ENCODE measurements at places on chromosomes 6 and 20. TPM values are rescaled to one million over a fixed set of nuclear protein-coding genes. Genes with fewer than 3 reads are reported as not detected.

GRCh38 chr6:13859871-13860555 lies 45.7 kb upstream of the MCUR1 start:
- DNase-seq: no peak

DNA sequence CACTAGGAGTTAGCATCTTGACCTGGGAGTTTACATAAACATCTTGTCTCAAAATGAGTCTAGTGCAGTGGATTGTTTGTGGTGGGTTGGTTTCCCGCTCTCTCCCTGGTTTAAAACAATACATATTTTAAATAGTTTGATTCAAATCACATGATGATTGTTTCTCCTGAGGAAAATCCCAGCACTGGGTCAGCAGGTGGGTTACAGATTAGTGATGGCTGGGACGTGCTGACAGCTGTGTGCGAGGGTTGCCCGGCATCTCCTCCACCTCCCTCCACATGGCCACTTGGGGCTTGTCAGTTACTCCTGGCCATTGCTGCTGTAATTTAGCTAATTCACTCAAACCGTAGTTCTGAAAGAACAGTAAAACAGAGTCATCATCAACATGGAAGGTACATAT lies 306.4 kb upstream of the CITED2 start:
- no peak for DNase-seq

DNA sequence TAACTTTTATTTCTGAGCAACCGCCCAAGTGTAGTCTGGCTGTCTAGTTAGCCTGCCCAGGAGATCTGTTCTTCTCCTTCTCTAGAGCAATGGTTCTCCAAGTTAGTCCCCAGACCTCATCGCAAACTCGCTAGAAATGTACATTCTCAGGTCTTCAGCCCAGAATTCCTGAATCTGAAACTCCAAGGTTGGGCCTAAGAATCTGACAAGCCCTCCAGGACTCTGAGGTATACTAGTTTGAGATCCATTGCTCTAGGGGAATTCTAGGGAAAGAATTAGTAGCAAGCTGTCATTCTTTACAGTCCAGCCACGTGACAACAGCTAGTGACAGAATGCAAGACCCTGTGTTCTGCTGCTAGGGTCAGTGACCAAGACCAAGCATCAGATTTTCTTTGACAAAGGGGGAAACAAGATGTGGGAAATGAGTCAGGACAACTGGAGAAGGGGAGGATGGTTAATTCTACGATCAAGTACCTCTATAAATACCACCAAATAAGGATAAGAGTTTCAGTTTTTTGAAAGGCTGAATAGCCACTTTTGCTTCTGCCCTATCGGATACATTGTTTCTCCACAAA lies 5.8 kb downstream of the UBE2V1 start:
- DNase-seq: no peak

DNA sequence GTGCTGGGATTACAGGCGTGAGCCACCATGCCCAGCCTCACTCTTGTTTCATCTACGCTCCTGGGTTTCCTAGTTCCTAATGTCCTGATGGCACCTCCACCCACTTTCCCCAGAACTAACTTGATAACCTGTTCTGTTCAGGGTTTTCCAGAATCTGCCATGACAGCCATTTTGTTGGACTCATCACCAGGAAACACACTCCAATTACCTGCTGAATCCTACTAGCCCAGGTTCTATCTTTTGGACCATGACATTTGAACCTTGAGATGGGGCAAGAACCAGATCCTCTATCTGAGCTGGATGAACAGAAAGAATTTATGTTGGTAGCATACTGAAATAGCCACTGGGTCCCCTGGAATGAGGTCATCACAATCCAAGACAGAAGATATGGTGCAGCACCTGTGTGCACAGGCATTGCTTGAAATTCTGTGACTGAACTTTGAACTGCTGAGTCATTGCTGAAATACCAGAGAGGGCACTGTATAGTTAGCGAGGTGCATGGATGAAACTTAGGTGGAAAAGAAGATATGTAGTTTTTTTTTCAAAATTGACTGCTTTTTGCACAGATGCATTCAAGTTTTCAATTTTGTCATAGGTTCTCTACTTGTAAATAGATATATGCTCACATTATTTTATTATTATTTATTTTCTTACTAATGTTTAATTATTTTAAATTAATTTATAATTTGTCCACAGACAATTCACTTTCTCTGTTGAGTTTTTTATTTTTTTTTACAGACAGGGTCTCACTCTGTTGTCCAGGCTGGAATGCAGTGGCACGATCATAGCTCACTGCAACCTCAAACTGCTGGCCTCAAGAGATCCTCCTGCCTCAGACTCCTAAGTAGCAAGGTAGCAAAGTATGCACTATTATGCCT lies 42.8 kb upstream of the TASP1 start:
- no peak for DNase-seq

DNA sequence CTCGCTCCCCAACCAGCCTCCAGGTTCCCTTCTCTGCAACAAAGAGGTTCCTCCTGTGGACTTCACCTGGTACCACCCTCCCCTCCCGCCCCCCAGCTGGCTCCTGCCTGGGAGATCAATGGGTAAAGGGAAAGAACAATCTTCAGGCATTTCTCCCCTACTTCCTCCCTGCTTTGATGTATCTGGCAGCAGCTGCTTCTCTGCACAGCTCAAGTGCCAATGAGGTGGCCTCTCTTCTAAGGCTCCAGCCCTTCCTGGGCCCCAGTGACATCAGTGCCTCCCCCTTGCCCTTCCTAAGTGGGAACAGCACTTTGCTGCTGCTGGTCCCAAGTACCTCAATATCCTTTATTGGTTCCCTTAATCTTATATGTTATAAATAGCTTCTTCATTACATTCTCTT lies 23.5 kb downstream of the MOCS1 start:
- no peak for DNase-seq

DNA sequence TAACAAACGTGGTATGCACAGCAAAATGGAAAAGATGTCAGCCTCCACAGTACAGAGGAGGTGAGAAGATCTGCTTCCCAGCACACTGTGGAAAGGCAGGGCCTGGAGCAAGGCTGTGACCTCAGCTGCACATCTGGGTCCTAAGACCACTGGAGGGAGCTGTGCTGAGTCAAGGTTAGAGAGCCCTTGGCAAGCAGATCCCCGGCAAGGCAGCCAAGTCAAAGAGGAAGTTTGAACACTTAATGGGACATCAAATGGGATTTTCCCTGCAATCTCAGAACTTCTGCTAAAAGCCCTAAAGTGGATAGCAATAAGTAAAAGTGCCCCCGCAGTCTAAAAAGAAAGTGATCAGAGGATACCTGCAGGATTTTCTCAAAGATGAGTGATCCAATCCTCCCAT lies 39.5 kb downstream of the UNC5CL start:
- no peak for DNase-seq

GRCh38 chr6:134466771-134467525 lies 149.0 kb upstream of the SGK1 start:
- DNase-seq: peak; percentile 40

DNA sequence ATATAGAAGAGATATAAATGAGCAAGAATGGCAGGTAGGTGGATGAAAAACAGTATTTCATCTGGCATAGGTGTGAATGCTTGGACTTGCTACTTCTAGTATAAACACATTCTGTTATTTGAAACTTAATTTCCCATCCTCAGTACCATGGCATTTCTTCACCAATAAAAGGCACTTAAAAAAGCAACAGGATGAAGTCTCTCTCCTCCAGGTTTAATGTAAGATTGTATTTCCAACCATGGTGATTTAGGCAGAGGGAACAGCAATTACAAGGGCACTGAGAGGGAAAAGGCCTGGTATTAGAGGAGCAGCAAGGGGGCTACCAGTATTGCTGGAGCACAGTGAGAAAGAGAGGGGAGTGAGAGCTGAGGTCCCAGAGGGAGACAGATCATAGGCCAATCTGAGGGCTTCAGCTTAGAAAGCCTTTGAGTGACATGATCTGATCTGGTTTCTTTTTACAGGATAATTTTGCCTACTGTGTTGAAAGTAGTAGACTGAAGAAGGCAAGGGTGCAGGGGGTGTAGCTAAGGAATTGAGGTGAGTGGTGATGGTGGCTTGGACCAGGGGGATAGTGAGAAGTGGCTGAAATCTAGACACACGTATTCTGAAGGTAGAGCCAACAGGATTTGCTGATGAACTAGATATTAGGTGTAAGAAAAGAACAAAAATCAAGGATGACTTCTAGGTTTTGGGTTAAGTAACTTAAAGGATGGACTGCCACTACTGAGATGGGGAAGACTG lies 67.8 kb upstream of the SMIM29 start:
- no peak for DNase-seq

- DNase-seq: peak; percentile 34
These were observed 15.4 kb downstream of the FNDC1 start for GRCh38 chr6:159184559-159184958.

GRCh38 chr20:47733892-47734291 lies 51.4 kb downstream of the SULF2 start:
- no peak for DNase-seq

DNA sequence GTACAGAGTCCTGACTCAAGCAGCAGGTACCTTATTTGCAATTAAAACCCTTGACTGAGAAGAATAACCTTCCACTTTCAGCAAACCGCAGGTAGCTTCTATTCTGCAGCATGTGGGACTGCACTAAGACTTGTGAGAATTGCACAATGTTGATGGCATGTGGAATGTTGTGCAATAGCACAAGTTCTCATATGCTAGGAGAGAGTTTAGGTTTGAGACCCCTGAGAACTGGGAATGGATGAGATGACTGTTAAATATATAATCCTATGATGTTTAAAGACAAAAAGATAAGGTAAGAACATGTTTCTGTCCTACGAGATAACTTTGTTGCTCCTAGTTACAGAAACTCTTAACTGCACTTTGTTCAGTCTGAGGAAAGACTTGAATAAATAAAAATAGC lies 194.6 kb downstream of the OTOR start:
- DNase-seq: no peak

DNA sequence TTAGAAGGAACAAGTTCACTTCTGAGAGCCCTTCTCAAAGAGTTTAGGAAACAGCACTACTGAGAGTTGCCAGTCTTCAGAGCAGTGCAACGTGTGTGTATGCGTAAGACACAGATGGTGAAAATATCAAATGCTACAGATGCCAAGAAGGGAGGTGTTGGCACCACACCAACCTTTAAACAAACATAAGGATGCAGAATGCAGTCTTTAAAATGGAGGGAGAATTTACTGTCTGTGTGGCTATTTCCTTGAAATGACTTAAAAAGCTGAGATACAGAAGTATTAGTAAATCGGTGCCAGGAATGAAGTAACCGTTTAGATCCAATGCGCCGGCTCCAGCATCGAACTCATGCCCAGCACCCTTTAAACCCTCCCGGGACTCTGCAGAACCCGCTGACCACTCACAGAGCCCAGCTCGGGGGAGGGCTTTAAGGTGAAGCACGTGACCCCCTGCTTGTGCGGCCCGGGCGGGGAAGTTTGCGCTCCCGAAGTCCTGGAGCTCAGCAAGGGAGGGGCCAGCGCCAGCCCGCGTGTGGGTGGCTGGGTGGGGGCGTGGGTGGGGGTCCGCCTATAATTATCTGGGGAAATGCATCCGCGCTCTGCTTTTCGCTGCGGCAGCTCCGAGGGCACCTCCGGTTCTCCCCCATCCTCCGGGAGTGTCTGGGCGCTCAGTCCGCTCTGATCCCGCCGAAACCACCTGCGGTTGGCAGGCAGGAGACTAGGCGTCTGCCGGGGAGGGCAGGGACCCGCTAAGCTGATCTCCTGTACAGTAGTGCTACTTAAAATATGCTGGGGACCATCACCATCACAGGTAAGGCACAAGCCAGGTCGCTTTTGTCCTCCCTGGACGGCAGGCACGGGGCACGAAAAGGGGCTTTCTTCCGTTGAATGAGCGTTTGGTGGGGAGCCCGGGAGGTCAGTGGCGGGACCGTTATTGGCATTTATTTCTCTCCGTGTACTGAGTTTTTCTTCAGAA lies 66.0 kb downstream of the ZBTB2 start:
- DNase-seq: peak; percentile 60

DNA sequence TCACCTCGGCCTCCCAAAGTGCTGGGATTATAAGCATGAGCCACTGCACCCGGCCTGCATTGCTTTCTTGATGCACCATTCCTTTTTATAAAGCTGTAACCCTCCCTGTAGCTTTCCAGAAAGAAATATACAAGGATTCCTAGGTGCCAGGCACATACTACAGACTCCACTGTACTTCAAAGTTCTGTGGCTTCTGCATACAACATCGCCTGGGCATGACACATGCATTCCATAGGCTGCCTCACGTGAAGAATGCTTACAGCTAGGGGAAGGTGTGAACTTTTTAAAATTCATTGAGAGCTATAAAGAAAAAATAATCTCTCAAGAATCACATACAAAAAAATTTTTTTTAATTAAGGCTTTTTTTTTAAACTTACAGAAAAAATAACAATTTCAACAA lies 50.2 kb downstream of the TRAM2 start:
- DNase-seq: no peak

GRCh38 chr6:209432-210103 lies 82.7 kb upstream of the DUSP22 start:
- DNase-seq: no peak

GRCh38 chr20:18288749-18289267 lies 481 bp downstream of the ZNF133 start:
- peak; percentile 23 for DNase-seq

DNA sequence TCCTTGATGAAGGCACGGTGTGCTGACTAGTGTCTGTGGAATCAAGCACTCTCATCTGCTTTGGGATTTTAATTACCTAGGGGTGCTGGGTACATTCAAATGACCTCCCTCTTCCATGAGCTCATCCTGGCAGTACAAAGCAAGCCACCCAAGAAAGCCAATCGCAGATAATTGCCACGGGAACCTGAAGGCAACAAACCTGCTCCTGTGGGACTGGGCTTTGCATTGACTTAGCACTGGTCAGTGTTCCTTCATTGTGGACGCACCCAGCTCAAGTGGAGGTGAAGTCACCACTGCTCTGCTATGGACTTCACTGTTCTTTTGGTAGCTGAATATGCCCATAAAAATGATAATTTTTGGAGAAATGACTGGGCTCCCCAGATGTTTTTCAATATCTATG lies 261.6 kb upstream of the FERMT1 start:
- no peak for DNase-seq

DNA sequence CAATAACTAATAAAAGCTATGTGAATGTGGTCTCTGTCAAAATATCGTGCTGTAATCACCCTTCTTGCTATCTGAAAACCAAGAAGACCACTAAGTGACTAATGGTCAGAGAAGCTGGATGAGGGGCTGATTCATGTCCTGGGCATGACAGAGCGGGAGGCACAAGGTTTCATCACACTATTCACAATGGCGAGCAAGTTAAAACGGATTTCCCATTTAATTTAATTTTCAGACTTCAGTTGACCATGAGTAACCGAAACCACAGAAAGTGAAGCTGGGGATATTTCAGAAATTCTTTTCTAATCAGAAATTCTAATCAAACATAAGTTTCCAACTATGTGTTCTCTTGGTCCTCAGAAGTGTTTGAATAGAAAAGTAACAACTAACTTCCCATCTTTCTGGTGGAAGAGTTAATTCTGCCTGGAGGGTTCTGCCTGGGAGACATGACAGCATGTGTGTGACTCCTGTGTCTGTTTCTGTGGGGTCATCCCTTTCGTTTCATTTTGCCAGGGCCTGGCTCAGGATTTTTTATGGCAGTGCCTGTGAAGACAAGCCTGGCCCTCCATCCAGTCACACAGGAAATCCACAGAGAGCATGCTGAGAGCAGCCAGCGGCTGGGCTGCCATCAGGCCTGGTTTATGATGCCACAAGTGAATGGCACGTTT lies 98.9 kb downstream of the FAM120B start:
- DNase-seq: peak; percentile 98

RBPJL gene
- total RNA-seq: not detected

GSTA5 gene
- total RNA-seq: 0.17 TPM

CALHM4 gene
- 0.17 TPM for total RNA-seq

All from mammary epithelial cell (primary cell).